ENCODE measurements at places on chromosomes 12 and 14.
A peak's percentile ranks its signal among the peaks of the same experiment; 100 is the strongest.

DNA sequence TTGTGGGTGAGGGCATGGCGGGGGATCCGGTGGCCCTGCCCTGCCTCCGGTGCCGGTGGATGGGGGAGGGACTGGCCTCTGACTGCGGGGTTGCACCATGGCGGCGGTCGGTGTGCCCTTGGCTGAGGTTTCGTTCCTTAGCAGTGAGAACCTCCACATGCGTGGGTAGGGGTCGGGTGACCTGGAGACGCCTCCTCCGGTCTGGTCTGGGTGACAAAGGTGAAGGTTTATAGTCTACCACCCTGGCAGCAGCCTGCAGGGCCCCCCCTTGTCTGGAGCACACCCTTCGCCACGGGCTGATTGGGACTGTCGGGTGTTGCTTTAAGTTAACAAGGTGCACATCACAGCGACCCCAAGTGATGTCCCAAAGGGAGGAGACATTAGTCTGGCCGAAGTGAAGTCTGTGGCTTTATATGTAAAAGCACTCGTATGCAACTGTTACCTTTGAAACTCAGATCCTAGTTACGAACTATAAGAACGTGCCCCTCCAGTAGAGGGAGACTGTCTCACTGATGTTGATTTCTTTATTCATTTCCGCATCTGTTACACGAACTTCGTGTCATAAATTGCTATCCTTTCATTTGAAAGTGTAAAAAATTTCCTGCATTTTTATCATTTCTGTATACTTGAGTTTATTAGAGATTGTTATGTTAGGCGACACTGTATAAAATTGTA is 74.4 kb downstream of the WDR20 start:
- DNase-seq: no peak

DNA sequence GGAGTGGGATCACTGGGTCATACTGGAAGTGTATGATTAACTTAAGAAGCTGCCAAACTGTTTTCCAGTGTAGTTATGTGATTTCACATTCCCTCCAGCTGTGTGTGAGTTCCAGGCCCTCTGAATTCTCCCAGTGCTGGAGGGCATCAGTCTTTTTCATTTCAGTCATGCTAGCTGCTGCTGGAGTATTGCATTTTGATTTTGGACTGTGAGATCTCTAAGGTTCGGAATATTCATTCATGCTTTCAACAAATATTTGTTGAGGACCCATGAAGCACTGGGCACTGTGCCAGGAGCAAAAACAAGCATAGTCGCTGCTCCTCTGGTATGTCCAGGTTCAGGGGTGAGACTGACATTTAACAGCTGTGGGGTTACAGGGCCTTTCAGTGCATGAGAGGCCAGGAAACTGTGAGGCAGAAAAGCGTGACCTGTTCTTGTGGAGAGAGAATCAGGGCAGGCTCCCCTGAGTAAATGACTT is 133.2 kb downstream of the SCARB1 start:
- DNase-seq: peak; percentile 91

DNA sequence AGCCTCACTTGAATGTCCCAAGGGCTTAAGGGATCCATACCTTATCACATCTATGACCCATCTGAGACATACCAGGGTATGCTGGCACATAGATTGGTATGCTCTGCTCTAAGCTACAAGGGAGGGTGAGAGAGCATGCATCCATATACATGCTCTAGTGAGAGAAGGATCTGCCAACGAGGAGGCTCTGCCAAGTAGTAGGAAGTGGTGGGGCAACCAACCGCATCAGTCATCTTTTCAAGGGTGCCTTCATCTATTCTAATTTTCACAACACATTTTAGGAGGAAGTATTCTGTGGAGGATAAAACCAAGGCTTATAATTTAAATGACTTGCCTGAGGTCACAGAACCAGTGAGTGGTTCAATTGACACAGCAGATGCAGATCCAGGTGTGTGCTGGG is 6.6 kb upstream of the PPM1A start:
- DNase-seq: no peak

GRCh38 chr12:120684523-120684932 is 2.4 kb upstream of the MLEC start:
- DNase-seq: no peak

GRCh38 chr14:58280954-58281787 is 17.2 kb upstream of the ARID4A start:
- peak; percentile 19 for DNase-seq

GRCh38 chr14:52835122-52835903 is 43.9 kb upstream of the GNPNAT1 start:
- no peak for DNase-seq

- DNase-seq: no peak
Observed at GRCh38 chr14:60553808-60554207, 44.9 kb downstream of the SIX6 start.

- DNase-seq: peak; percentile 15
Observed at GRCh38 chr14:74763803-74764531, 851 bp downstream of the YLPM1 start.

DNA sequence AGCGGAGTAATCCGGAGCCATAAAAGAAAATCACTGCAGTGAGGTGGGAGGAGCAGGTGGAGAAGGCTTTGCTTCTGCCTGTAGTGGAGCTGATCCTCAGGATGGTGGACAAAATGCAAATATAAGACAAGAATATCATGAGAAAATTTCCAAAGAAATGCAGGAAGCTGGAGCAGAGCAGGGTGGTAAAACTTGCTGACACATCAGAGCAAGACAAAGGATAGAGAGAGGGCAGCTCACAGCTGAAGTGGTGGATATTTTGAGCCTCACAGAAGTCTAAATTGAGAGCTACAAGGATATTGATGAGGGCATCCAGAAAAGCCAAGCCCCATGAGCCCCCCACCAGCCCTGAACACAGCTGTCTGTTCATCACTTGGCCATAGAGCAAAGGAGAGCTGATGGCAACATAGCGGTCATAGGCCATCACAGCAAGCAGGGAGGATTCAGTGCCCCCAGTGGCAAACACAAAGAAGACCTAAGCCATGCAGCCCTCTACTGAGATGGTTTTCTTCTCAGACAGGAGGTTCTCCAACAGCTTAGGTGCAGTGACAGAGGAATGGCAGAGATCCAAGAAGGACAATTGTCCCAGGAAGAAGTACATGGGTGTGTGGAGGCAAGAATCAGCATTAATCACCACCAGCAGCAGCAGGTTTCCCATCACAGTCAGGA is 30.0 kb upstream of the ANP32D start:
- no peak for DNase-seq

- DNase-seq: no peak
Observed at GRCh38 chr12:90712671-90713070, 242.3 kb downstream of the CCER1 start.

- no peak for DNase-seq
Observed at GRCh38 chr12:129036135-129036534, 182.9 kb downstream of the GLT1D1 start.

DNA sequence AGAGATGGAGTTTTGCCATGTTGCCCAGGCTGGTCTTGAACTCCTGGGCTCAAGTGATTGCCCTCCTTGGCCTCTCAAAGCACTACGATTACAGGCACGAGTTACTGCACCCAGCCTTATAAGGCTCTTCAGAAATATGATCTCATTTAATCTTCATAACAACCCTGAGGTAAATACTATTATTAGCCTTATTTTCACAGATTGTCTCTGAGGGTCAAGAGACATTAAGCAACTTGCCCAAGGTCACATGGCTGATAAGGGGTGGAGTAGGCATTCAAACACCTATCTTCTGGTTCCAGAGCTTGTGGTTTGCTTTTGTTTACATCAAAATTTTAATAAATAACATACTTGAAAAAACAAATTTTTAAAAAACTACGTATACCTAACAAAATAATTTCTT is 5.1 kb downstream of the PRKAG1 start:
- no peak for DNase-seq

DNA sequence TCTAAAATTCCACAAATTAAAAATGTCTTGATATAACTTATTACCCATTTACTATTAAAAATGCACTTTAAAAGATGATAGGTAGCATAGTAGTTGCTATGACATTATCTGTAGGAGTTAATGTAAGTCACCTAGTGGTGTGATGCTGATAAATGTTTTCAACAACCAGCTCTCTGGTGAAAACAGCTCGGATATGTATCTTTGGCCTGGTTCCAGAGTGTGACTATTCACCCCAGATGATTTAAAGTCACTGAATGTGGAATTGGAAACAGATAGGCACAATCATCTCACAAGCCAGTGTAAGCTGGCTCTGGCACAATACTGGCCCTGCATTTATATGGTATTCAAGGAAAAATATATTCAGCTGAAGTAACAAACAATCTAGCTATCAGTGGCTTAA is 9.2 kb upstream of the CCDC196 start:
- DNase-seq: no peak

GRCh38 chr14:60970146-60970545 is 10.7 kb downstream of the TRMT5 start:
- no peak for DNase-seq

GRCh38 chr12:11059784-11060183 is 2.3 kb downstream of the TAS2R46 start:
- DNase-seq: no peak

DNA sequence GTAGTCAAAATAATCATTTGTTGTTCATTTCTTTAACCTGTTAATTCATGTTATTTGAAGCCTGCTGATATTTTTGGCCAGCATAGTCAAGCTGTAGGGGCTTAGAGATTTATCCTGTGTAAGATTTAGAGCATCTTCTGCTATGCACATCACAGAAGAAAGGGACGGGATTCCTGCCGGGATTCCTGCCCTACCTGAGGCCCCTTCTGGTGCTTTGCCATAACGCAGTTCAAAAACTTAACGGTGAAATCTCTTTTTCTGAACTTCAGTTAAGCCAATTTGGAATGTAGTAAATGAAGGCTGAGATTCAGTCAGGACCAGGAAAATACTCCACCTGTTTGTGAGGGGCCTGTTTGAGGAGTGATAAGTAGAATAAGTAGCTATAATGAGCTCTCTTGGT is 50.7 kb upstream of the TMEM260 start:
- DNase-seq: no peak

GRCh38 chr12:54991161-54991990 is 6.8 kb upstream of the TESPA1 start:
- no peak for DNase-seq

GRCh38 chr14:28323951-28324741 is 442.4 kb upstream of the FOXG1 start:
- no peak for DNase-seq

DNA sequence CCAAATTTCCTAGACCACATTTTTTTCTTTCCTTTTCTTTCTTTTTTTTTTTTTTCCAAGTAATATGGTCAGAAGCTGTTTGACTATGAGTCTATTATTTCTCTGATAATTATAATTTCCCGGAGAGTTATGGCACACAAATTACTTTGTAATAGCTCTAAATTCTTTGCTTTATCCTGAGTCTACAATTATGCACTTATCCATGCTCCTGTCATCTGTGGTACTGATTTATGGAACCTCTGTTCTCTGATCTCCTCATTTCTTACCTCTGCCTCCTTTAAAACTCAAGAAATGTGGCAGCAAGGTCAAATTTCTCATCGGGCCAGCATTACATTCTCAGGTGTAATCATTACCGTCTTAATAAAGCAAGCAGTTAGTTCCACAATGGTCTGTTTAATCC is 282.1 kb downstream of the PAWR start:
- DNase-seq: no peak

DNA sequence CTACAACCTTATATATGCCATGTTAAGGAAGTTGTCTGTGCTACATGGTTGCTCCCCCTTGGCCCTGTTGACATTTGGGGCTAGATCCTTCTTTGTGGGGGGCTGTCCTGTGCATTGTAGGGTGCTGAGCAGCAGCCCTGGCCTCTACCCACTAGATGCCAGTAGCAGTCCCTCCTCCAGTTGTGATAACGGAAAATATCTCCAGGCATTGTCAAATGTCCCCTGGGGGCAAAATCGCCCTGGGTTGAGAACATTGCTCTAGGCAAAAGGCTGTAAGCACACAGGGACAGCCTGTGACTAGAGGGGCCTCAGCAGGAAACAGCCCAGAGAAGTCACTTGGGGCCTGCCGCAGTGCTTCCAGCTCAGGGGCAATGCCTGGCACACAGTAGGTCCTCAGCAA is 1100.3 kb downstream of the BCL11B start:
- DNase-seq: no peak

- DNase-seq: no peak
Observed at GRCh38 chr14:104442107-104442551, 137.4 kb upstream of the C14orf180 start.

GRCh38 chr14:67762051-67762450 is 54.3 kb downstream of the ZFYVE26 start:
- DNase-seq: no peak

- DNase-seq: no peak
Observed at GRCh38 chr12:70744178-70744577, 106.9 kb upstream of the PTPRB start.

GRCh38 chr12:116604951-116605641 is 45.9 kb downstream of the MAP1LC3B2 start:
- no peak for DNase-seq

DNA sequence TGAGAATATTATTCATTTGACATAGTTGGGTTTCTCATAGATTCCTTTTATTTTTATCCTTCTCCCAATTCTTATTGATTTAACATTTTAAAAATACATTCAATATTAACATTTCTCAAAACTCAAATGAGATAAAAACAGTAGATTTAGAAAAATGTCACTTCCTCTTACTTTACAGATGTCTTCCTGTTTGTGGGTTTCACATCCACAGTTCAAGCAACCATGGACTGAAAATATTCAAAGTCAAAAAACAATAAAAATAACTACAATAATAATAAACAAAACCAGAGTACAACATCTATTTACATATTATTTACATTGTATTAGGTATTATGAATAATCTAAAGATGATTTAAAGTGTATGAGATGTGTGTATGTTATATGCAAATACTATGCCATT is 111.3 kb upstream of the SLC16A7 start:
- no peak for DNase-seq

GRCh38 chr14:76348898-76349297 is 27.0 kb upstream of the ESRRB start:
- no peak for DNase-seq

DNA sequence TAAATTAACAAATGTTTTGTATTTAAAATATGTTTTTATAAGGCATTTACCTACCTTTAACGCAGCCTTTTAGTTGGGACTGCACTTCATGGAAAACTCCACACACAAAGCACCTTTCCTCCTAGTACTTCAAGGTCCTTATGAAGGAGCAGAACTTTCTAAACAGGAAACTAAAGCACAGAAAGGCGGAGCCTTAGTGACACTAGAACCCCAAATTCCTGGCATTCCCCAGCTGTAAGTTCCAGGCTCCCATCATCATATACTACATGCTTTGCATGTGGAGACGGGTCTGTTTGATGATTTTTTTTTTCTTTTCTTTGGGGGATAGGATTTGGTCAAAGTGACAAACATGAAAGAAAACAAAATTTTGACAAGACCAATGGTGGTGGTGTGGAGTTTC is 39.5 kb downstream of the STXBP6 start:
- no peak for DNase-seq

DNA sequence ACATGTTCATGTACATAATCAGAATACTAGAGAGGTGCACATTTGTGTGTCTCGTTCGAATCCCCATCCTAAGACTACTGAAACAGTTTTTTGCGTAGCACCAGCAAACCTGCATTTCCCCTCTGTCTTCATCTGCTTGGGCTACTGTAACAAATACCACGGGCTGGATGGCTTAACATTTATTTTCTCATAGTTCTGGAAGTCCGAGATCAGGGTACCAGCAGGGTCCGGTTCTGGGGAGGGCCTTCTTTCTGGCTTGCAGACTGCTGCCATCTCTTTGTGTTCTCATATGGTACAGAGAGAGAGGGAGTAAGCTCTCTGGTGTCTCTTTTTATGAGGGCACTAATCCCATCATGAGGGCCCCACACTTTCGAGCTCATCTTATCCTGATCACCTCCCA is 30.6 kb downstream of the KLC1 start:
- no peak for DNase-seq
